ENCODE measurements at places on chromosomes 6 and 20.

DNA sequence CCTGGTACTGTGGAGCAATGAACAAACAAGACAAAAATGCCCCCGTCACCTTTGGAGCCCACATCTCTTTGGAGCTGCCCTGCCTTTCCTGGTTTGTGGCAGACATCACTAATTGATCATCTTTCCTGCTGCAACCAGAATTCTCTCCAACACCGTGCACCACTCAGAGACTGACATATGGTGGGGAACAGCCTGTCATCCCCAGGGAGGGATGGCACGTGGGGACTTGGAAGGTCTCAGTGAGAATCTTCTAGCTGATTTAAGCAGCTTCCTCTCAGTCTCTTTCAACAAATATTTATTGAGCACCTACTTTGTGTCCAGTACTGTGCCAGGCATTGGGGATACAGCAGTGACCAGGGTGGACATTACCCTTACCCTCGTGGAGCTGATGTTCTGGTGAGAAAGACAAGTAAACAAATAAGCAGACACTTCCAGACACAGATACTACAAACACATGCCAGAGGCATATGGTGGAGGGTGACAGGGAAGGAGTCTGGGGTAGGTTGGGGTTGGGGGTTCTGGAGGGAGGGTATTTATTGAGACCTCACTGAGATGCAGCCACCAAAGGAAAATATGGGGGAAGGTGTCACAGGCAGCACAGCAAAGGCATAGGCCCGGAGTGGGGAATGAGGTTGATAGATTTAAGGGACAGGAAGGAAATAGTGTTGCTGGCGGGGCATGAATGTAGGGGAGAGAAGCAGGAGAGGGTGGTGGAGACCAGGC, 82.3 kb downstream of the CEBPB start:
- no peak overlapping the region for H3K4me3 ChIP-seq
- no peak for DNase-seq
- H3K27ac ChIP-seq, result peak overlapping the region; percentile 64
- no peaks in the 10 kb centered on the region for H3K27me3 ChIP-seq

GRCh38 chr6:104459543-104459942, 400.2 kb downstream of the HACE1 start:
- H3K36me3 ChIP-seq, result no peaks in the 10 kb centered on the region
- DNase-seq, result no peak
- no peaks in the 10 kb centered on the region for H3K27me3 ChIP-seq

DNA sequence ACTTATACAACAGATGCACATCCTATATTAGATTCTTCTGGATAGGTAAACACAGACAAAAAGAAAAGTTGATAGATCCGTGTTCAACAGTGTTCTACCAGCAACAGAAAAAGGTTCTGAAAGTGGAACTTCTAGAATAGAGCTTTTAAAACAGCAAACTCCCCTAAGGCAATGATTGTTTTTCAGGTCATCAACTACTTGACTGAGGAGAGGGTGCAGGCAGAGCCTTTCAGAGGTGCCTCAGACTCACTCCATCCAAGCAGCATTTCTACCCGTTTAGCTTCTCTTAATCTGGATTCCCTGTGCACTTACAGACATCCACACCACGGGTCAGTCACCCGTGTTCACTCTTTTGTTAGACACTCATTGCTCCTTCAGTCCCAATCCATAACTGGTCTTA, 28.9 kb downstream of the FYN start:
- no peak for DNase-seq
- H3K27me3 ChIP-seq, result no peaks in the 10 kb centered on the region
- H3K27ac ChIP-seq, result no peak overlapping the region
- no peaks in the 10 kb centered on the region for H3K4me1 ChIP-seq
- H3K36me3 ChIP-seq, result no peaks in the 10 kb centered on the region

DNA sequence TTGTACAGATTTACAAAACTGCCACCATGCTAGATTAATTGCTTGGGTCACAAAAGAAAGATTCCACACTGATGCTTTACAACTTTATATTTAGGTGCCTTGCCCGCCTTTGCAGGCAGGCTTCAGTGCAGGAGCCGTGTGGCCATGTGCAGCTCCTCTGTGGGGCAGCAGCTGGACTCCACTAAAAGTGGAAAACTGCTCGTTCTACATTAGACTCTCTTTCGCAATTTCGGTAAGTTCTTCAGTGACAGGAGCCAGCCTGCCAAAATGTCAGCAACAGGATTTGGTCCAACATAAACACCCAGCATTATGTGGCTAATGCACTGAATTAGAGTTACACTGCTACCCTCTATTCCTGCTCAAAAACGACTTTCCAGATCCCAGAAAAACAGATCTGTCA, 174.4 kb upstream of the KCNK16 start:
- no peaks in the 10 kb centered on the region for H3K36me3 ChIP-seq
- peak; percentile 52 for DNase-seq
- no peaks in the 10 kb centered on the region for H3K27me3 ChIP-seq

- H3K4me3 ChIP-seq, result no peak overlapping the region
- peak overlapping the region; percentile 83 for H3K27ac ChIP-seq
- H3K36me3 ChIP-seq, result no peaks in the 10 kb centered on the region
- DNase-seq, result no peak
- H3K4me1 ChIP-seq, result no peaks in the 10 kb centered on the region
- H3K27me3 ChIP-seq, result no peaks in the 10 kb centered on the region
These were observed 39.5 kb upstream of the THBS2 start for GRCh38 chr6:169293196-169293595.

GRCh38 chr6:14004258-14004657, 79.5 kb downstream of the RNF182 start:
- DNase-seq, result no peak
- H3K4me3 ChIP-seq, result no peak overlapping the region
- no peaks in the 10 kb centered on the region for H3K27me3 ChIP-seq
- H3K36me3 ChIP-seq, result no peaks in the 10 kb centered on the region
- no peaks in the 10 kb centered on the region for H3K4me1 ChIP-seq

- DNase-seq, result no peak
- no peaks in the 10 kb centered on the region for H3K36me3 ChIP-seq
- H3K4me3 ChIP-seq, result no peak overlapping the region
- H3K4me1 ChIP-seq, result no peaks in the 10 kb centered on the region
These were observed 80.6 kb downstream of the PHF3 start for GRCh38 chr6:63716169-63716568.

- H3K36me3 ChIP-seq, result no peaks in the 10 kb centered on the region
- H3K27me3 ChIP-seq, result no peaks in the 10 kb centered on the region
- DNase-seq, result no peak
- peak overlapping the region; percentile 82 for H3K27ac ChIP-seq
- H3K4me3 ChIP-seq, result peak overlapping the region; percentile 41
These were observed 165.9 kb downstream of the SASH1 start for GRCh38 chr6:148508401-148509041.

DNA sequence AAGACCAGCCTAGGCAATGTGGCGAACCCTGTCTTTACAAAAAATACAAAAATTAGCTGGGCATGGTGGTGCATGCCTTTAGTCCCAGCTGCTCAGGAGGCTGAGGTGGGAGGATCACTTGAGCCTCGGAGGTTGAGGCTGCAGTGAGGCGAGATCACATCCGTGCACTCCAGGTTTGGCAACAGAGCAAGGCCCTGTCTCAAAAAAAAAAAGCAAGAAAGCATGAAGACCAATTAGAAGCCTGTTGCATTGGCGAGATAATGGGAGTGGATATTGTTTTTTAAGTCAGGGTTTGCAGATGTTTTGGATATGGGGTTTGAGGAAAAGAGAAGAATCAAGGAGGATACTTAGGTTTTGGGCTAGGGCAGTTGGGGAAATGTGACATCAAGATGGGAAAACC, 5.2 kb downstream of the QRSL1 start:
- DNase-seq, result no peak
- H3K27me3 ChIP-seq, result no peaks in the 10 kb centered on the region
- H3K4me1 ChIP-seq, result no peaks in the 10 kb centered on the region
- no peak overlapping the region for H3K4me3 ChIP-seq

GRCh38 chr6:160737934-160738333, 35.9 kb downstream of the PLG start:
- no peaks in the 10 kb centered on the region for H3K27me3 ChIP-seq
- no peaks in the 10 kb centered on the region for H3K36me3 ChIP-seq
- no peak overlapping the region for H3K27ac ChIP-seq
- no peak overlapping the region for H3K4me3 ChIP-seq
- DNase-seq, result no peak

DNA sequence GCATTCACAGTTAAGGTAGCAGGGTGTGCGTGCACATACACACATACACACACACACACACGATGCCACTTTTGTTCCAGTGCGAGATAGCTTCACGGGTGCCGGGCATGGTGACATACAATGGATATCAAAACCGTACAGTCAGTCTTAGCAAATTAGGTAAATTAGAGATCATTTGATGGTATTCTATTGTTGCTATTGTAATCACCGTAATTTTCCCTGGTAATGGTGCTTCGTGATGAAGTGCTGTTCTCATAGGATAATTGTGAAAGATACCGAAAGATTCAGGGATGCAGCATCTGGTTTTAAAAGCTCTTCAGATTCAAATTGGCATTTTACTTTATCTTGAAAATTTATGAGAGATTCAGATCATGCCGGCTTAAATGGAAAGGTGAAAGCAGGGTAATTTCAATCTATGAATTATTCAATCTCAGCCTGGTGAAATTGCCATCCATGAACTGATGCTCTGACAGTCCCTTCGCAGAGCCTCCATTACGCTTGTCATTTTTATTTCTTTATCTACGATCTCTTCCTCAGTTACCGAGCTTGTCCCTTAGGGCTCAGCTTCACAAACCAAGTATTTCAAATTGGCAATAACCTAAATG, 71.3 kb upstream of the SOX4 start:
- no peaks in the 10 kb centered on the region for H3K36me3 ChIP-seq
- no peak for DNase-seq
- no peaks in the 10 kb centered on the region for H3K27me3 ChIP-seq
- H3K27ac ChIP-seq, result no peak overlapping the region
- no peak overlapping the region for H3K4me3 ChIP-seq

DNA sequence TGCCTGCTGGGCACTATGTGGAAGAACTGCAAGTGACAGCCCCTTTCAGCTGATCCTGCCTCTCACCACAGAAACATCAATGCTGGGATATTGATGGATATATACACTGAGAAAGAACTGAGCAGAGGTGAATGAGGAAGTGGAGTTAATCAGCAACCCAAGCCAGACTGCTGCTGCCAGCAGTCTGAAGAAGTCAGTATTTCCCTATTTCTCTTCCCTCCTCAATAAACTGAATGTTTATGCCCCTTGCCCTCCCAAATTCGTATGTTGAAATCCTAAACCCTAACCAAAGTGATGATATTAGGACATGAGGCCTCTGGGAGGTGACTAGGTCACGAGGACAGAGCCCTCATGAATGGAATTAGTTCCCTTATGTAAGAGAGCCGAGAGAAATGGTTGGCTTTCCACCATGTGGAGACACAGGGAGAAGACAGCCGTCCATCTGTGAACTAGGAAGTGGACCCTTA, 76.3 kb downstream of the CDK19 start:
- no peak for DNase-seq
- no peaks in the 10 kb centered on the region for H3K36me3 ChIP-seq
- no peak overlapping the region for H3K4me3 ChIP-seq
- H3K27ac ChIP-seq, result no peak overlapping the region
- H3K4me1 ChIP-seq, result no peaks in the 10 kb centered on the region
- H3K27me3 ChIP-seq, result no peaks in the 10 kb centered on the region

GRCh38 chr20:46065691-46066090, 24.1 kb downstream of the NCOA5 start:
- no peak overlapping the region for H3K4me3 ChIP-seq
- H3K27me3 ChIP-seq, result no peaks in the 10 kb centered on the region
- no peak overlapping the region for H3K27ac ChIP-seq
- H3K36me3 ChIP-seq, result no peaks in the 10 kb centered on the region

GRCh38 chr20:50518270-50518721, 8.1 kb downstream of the PTPN1 start:
- no peaks in the 10 kb centered on the region for H3K27me3 ChIP-seq
- H3K36me3 ChIP-seq, result no peaks in the 10 kb centered on the region
- H3K4me1 ChIP-seq, result no peaks in the 10 kb centered on the region

DNA sequence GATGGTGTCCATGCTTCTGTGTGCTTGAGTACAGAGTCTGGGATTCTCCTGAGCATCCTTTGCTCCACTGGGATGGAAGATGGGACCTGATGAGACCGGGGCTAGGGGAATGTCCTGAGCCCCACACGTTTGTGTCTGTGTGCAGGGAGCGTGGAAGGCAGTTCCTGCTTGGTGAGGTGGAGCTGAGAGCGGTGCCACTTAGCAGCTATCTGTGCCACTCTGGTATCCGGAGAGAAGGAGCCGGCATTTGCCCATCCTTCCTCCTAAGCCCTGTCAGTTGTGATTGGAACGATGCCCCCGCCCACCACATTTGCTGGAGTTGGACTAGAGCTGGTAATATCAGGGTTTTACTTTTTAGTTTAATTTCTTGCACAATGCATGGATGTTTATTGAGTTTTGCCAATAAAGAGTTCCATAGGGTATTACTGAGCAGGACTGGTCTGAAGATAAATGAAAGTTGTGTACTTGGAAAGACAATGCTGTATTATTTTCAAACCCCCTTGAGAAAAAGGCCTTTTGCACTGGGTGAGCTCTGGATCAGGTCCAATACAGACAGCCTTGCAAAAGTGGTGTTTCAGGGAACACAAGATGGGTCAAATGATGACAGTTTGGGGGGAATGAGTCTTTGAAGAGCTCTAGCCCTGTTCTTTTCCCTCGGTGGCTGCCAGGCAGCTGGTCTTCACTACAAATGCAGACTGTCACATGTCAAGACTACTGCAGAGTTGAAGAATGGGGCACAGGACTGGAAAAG, 130.8 kb downstream of the SYCP2 start:
- no peak overlapping the region for H3K4me3 ChIP-seq
- H3K4me1 ChIP-seq, result no peaks in the 10 kb centered on the region
- H3K27me3 ChIP-seq, result no peaks in the 10 kb centered on the region
- DNase-seq, result no peak
- H3K36me3 ChIP-seq, result no peaks in the 10 kb centered on the region
- H3K27ac ChIP-seq, result no peak overlapping the region

DNA sequence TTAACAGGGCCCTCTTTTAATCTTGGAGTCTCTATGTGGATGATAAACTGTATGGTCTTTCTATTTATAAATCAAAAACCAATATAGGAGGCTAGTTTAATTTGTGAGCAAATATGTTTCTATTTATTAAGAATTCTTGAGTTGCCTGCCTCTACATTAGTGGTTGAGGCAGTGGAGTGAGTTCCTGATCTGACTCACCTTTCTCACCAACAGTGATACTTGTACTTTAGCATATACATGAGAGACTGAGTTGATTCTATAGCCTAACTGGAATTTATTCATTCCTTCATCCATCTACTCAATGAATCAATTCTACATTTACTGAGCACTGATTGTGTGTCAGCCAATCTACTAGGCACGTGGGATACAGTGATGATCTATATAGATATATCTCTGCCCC, 126.9 kb downstream of the TRMT11 start:
- DNase-seq, result no peak
- no peak overlapping the region for H3K4me3 ChIP-seq
- peaks cover 10% of the 10 kb centered on the region for H3K4me1 ChIP-seq
- no peaks in the 10 kb centered on the region for H3K27me3 ChIP-seq
- no peaks in the 10 kb centered on the region for H3K36me3 ChIP-seq

DNA sequence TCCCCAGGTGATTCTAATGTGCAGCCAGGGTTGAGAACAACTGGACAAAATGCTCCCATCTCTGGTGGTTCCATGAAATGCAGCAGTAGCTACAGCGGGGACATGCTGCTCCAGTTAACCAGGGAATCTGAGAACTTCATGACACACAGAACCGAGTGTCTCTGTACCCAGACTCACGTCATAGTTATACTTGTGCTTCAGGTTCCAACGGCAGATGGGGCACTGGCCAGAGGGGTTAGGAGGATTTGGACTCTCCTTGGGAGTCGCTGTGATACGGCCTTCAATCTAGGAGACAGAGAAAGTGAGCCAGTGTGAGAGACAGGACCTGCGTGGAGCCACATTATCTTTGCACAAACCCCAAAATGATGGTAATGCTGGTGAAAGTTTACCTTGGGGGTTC, 9.2 kb downstream of the MRPS18A start:
- H3K27me3 ChIP-seq, result no peaks in the 10 kb centered on the region
- H3K4me3 ChIP-seq, result no peak overlapping the region
- H3K4me1 ChIP-seq, result no peaks in the 10 kb centered on the region
- DNase-seq, result no peak
- no peak overlapping the region for H3K27ac ChIP-seq

All from uterus (tissue), 4 donors.